NCI-H1417 (cell line): ENCODE measurements at places on chromosomes 12 and 14.

DNA sequence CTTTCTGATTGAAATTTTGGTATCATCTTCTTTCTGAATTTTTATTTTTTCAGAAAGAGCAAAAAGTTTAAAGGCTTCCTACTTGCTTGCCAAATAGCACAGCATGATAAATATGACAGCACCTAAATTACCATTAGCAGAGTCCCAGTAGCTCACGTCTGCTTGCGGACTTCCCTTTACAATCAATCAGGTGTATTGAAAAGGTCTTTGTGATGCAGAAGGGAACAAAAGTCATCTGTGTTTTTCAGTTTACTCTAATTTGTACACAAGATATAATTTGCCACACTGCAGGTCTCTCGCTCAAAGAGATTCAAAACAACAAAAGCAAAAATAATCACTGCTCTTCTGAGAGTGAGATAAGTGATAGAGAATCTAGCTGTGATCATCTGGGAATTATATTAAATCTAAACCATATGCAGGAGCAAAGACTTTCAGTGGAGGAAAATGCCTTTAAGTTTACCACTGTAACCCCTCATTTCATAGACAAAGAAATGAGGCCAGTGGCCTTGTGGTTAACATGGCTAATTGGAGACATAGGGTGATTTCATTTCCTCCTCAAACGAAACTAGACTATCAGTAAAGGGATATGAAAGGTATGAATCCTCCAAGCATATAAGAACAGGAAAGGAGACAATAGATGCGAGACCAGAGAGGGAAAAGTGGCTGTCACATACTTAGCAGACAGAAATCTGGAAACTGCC, 240.8 kb upstream of the TMPO start:
- DNase-seq: no peak

GRCh38 chr14:91376547-91377477, 40.8 kb downstream of the CCDC88C start:
- DNase-seq: peak; percentile 81

- no peak for DNase-seq
Measured at GRCh38 chr14:34643361-34643760, 13.4 kb upstream of the SNX6 start.

DNA sequence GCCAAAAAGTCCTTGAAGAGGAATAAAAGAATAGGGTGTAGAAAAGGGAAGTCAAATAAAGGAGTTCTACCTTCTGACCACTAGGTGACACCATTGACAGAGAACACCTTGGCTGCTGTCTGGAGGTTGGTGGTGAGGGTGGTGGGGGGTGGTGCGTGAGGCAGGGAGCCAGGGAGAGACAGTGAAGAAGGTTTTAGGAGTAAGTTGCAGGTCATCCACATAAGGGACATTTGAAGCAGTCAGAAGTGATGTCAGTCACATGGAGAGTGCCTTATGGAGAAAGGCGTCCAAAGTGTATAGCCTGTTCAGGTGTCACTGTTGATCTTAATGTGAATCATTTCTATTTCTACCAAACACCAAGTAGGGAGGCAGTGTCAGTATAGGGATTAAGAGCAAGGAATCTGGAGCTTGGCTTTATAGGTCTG, 279.3 kb upstream of the DDHD1 start:
- DNase-seq: peak; percentile 83

DNA sequence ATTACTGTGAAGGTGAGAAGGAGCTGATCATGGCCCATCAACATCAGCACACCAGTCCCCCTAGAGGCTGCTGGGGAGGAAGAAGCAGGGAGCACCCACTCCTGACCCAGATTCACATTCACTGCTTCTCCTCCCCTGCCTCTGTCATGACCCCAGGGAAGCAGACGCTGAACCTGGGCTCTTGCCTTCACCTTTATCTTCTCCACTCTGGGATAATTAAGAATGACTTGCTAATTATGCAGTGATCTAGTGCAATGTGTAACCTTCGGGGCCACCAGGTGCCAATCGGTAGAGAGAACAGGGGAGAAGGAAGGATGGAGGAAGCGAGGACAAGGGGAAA, 44.4 kb upstream of the IQSEC3 start:
- no peak for DNase-seq

GRCh38 chr12:43978556-43978955, 142.7 kb downstream of the TMEM117 start:
- no peak for DNase-seq

- no peak for DNase-seq
Measured at GRCh38 chr12:114626-115211, 48.2 kb downstream of the IQSEC3 start.

GRCh38 chr14:101055106-101055662, 151.7 kb upstream of the RTL1 start:
- no peak for DNase-seq

DNA sequence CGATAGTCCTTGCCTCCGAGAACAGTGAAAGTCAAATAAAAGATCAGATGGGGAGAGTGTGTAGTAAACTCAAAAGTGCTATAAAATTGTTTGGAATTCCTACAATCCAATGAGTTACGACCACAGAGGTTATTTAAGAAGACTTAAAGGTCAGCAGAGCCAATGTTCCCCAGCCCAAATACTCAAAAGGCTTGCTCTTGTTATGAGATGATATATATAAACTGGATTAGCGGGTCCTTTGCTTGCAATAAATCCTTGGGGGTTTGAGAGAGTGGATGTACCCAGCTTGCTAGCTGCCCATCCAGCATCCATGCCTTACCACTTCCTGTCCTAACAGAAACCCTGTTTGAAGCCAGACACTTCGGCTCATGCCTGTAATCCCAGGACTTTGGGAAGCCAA, 29.0 kb upstream of the MED13L start:
- no peak for DNase-seq

GRCh38 chr12:6758506-6759095, 5.7 kb upstream of the MLF2 start:
- no peak for DNase-seq

GRCh38 chr12:124506145-124506831, 61.1 kb downstream of the NCOR2 start:
- peak; percentile 99 for DNase-seq

DNA sequence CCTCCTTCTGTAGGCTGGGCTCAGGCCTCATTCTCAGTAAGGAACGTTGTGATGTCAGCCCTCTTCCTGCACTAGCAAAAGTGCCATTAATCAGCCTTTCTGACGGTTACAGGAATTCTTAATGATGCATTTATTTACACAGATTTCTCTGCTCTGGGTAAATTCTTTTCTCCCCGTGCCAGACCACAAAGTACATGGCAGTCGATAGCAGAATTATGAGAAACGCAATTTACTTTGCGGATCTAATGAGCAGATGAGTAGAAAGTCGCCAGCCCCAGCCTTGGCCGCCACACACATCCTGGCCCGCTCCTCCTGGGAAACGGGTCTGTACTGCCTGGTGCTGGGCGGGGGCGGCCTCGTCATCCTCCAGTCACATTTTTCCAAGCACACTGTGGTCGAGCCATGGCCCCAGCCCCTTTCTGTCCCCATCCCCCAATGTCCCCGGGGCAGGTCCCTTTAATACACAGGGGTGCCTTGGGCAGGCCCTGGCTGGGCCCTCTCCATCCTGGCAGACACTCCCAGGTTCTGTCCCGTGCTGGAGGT, 25.9 kb downstream of the NOC4L start:
- peak; percentile 38 for DNase-seq

DNA sequence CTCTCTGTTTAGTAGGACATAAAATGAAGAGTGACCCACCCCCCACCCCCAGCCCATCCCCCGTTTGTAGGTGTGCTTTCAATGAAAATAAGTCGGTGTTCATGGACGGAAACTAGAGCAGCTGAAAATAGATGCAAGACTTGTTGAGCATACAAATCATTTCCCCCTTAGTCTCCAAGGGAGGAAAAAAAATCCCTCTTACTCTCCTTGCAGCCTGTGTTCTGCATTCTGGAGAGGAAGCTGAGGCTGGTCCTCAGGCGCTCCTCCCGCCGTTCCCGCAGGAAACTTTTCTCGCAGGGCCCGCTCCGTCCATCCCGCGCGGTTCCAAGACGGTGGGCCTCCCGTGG, 259.0 kb upstream of the E2F7 start:
- no peak for DNase-seq

GRCh38 chr14:39827901-39828655, 395.8 kb upstream of the FBXO33 start:
- no peak for DNase-seq

- peak; percentile 10 for DNase-seq
Measured at GRCh38 chr14:73877790-73878189, 8.9 kb upstream of the ZNF410 start.

DNA sequence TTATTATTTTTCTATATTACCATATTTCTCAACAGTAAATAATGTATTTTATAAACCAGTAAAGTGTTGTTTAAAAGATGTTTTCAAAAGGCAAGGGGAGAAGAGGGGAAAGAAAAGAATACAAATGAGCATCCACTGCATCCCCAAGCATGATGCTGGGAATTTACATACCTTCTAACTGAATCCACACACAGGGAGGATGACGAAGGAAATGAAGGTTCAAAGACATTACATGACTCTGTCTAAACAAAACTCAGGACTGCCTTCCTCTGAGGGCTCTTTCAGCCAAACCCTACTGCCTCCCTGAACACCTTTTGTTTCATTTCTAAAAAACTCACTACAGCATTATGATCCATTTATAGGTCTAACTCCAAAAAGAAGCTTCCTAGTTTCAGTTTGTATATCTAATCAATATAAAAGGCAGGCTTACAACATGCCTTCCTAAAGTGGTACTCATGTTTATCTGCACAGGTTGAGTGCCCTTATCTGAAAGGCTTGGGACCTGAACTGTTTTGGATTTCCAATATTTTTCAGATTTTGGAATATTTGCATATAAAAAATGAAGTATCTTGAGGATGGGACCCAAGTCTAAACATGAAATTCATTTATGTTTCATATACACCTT, 30.3 kb downstream of the DICER1 start:
- no peak for DNase-seq

DNA sequence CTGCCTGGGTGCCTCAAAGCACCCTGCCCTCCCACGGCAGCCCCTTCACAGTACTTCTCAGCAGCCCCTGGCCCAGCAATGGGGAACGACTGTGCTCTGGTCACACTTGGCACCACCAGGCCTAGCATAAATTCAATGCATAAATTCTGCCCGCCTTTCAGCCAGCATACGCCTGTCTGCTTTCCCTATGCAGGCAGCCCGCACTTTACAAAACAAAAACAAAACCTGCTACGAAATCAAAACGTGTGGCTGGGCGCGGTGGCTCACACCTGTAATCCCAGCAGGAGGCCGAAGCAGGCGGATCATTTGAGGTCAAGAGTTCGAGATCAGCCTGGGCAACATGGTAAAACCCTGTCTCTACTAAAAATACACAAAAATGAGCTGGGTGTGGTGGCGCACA, 33.5 kb downstream of the SNRNP35 start:
- DNase-seq: no peak

GRCh38 chr14:38404616-38405015, 148.7 kb upstream of the CLEC14A start:
- no peak for DNase-seq

DNA sequence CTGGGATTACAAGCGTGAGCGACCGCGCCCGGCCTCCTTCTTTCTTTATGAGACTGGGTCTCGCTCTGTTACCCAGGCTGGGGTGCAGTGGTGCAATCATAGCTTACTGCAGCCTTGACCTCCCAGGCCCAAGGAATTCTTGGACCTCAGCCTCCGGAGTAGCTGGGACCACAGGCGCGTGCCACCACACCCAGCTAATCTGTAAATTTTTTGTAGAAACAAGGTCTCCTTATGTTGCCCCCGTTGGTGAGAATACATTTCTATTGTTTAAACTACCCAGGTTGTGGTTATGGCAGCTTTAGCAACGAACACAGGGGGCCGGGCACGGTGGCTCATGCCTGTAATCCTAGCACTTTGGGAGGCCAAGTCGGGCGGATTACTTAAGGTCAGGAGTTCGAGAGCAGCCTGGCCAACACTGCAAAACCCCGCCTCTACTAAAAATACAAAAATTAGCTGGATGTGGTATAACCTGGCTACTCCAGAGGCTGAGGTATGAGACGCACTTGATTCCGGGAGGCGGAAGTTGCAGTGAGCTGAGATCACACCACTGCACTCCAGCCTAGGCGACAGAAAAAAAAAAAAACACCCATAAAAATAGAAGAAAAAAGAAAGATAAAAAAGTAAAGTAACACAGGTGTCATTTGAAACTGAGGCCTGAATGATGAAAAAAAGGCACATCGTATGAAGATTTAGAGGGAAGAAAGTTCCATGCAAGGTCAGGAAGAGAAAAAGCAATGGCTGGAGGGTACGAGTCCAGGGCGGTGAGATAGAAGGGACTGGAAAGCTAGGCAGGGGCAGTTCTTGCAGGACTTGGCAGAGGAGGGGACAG, 977 bp upstream of the TMEM120B start:
- no peak for DNase-seq

DNA sequence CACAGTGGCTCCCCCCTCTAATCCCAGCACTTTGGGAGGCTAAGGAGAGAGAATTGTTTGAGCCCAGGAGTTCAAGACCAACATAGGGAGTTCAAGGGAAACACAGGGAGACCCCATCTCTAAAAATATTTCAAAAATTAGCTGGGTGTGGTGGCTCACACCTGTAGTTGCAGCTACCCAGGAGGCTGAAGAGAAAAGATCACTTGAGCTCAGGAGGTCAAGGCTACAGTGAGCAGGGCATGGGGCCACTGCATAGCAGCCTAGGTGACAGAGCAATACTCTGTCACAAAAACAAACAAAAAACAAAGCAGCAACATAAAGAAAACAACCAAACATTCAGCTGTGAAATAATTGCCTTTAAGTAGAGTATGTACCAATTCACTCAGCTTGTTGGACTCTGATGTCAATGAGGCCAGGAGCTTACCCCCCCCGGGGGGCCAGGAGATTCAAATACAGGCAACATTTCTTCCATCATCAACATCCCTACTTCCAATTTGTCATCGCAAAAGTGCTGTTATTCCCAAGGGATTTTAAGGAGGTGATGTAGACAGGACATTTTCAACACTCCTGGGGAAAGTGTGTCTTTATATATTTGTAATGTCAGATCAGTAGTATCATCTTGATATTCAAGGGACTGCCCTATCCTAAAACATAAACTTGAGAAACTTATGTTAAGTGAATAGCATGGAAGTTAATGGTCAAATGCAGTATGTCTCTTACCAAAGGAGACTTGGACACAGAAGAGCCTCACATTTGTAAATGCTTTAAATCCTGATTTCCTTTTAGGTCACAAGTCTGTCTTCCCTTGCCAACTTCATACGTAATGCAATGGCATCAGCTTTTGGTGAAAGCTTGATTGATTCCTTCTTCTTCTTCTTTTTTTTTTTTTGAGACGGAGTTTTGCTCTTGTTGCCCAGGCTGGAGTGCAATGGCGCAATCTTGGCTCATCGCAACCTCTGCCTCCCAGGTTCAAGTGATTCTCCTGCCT, 40.6 kb upstream of the AEBP2 start:
- DNase-seq: no peak

- DNase-seq: no peak
Measured at GRCh38 chr12:120771097-120771496, 45.5 kb downstream of the ACADS start.

- DNase-seq: peak; percentile 99
Measured at GRCh38 chr12:54017878-54018467, 9.2 kb downstream of the HOXC8 start.

- peak; percentile 18 for DNase-seq
Measured at GRCh38 chr12:53476769-53477209, 22.5 kb downstream of the MAP3K12 start.

GRCh38 chr14:104647467-104648043, 41.9 kb upstream of the INF2 start:
- no peak for DNase-seq
